ENCODE measurements at places on chromosomes 7 and 10. TPM values are rescaled to one million over a fixed set of nuclear protein-coding genes. Genes with fewer than 3 reads are reported as not detected.

- DNase-seq, result no peak
Measured at GRCh38 chr7:93015779-93016481, 101.8 kb downstream of the SAMD9 start.

FANK1 gene
- 4.4 TPM for total RNA-seq

GRCh38 chr7:75631711-75632110 is 107.0 kb downstream of the HIP1 start:
- DNase-seq, result no peak

DNA sequence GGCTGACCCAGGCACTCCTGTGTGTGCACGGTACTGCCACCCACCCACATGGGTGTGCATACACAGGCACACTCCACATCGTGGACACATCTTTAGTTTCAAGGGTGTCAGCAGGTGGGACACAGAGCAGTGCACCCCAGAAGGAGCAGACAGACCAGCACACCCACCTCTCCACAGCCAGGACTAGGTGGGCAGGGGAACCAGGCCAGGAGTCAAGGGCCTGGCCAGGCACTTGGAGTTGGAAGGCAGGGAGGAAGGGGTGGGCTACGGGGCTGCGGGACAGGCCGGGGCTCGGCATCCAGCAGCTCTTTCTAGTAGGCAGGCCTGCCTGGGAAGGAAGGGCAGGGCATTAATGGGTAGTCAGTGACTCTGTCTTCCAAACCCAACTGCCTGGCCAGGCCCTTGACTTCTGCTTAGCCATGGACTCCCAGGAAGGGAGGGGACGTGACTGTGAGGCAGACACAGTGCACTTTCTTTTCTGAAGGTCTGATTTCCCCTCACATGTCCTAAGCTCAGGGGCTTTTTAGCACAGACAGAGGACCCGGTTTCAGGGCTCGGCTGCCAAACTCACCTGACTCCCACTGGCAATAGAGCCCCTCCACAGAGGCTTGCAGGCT is 14.6 kb downstream of the RASGEF1A start:
- DNase-seq, result no peak

GRCh38 chr10:26441491-26442214 is 3.5 kb downstream of the APBB1IP start:
- no peak for DNase-seq

DNA sequence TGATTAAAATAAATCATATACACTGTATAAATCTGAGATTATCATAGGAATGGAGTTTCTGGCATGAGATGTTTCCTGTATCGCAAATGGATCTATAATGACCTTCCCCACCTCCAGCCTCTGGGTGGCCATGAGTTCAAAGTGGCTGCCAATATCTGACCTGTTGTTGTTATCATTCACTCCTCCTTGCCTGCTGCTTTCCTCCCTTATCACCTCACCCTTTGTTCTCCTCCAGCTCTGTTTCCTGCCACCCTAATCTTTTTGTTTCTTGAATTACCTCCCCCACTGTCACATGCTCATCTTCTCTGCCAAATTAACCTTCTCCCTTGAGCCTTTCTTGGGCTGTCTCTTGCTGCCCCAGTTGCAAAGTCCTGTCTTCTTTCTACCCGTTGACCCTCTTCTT is 12.0 kb downstream of the SCD start:
- no peak for DNase-seq

GPR22 gene
- 6.9 TPM for total RNA-seq

EPO gene
- not detected for total RNA-seq

- DNase-seq, result no peak
Measured at GRCh38 chr7:93902777-93903423, 3.5 kb upstream of the GNGT1 start.
